PC-9 (cell line): ENCODE measurements at places on chromosomes 5 and 9. TPM values are rescaled to one million over a fixed set of nuclear protein-coding genes. Genes with fewer than 3 reads are reported as not detected.
A peak's percentile ranks its signal among the peaks of the same experiment; 100 is the strongest.

DNA sequence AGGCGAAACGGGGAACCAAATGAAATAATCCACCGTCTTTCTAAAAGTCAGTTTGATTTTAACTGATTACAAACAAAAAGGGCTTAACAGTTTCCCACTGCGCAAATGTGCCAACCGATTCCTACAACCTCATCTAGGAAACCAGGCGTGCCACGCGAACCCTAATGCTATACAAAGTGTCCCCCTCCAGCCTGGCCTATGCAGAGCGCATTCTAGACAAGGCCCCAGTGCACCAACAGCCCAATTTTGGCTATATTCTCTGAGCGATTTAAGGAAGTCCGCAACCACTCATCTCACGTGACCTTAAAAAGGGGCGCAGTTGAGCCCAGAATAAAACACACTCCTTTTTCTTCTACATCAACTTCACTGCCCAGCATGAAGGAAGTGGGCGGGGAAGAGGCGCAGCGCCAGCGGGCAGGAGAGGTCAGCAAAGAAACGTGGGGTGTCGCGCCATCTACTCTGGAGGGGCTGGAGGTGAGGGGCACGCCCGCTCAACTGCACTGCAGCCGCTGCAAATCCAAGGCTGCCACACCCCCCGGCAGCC, 779 bp downstream of the FAM13B start:
- H3K4me3 ChIP-seq, result peak overlapping the region; percentile 59
- no peaks in the 10 kb centered on the region for H3K27me3 ChIP-seq
- H3K4me1 ChIP-seq, result peaks cover 26% of the 10 kb centered on the region
- H3K36me3 ChIP-seq, result 0 out of 2 replicates have a peak, but pooled peaks cover 3% of the 10 kb centered on the region
- H3K27ac ChIP-seq, result peak overlapping the region; percentile 88
- DNase-seq, result peak; percentile 72

- no peak for DNase-seq
- H3K27ac ChIP-seq, result no peak overlapping the region
- no peaks in the 10 kb centered on the region for H3K27me3 ChIP-seq
- H3K4me3 ChIP-seq, result no peak overlapping the region
- peaks cover 18% of the 10 kb centered on the region for H3K4me1 ChIP-seq
- no peaks in the 10 kb centered on the region for H3K36me3 ChIP-seq
Measured at GRCh38 chr9:91102269-91102668, 259.4 kb downstream of the AUH start.

DNA sequence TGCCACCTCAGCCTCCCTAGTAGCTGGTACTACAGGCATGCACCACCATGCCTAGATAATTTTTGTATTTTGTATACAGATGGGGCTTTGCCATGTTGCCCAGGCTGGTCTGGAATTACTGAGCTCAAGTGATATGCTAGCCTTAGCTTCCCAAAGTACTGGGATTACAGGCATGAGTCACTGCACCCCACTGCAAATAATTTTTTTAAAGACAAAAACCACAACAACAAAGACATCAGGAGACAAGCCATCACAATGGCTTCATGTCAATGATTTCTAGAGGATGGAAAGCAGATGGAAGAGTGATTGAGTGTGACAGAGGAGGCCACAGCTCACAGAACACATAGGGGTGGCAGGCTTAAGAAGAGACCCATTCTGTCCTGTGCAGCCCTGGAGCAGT, 97.9 kb upstream of the PCSK1 start:
- no peaks in the 10 kb centered on the region for H3K27me3 ChIP-seq
- H3K36me3 ChIP-seq, result no peaks in the 10 kb centered on the region
- H3K4me1 ChIP-seq, result no peaks in the 10 kb centered on the region
- H3K27ac ChIP-seq, result no peak overlapping the region
- no peak overlapping the region for H3K4me3 ChIP-seq
- no peak for DNase-seq

TAF11L2 gene
- total RNA-seq, result not detected in 2 replicates

ELAVL2 gene
- not detected in 2 replicates for total RNA-seq

GRCh38 chr9:136943291-136944211, 987 bp downstream of the FBXW5 start:
- H3K4me3 ChIP-seq, result peak overlapping the region; percentile 87
- peaks cover 14% of the 10 kb centered on the region for H3K4me1 ChIP-seq
- DNase-seq, result no peak

ZMYND19 gene
- total RNA-seq, result 47.7 and 49.2 TPM in 2 replicates
